Ecto neural progenitor cell (in vitro differentiated cells): ENCODE measurements at places on chromosomes 11 and 22.

DNA sequence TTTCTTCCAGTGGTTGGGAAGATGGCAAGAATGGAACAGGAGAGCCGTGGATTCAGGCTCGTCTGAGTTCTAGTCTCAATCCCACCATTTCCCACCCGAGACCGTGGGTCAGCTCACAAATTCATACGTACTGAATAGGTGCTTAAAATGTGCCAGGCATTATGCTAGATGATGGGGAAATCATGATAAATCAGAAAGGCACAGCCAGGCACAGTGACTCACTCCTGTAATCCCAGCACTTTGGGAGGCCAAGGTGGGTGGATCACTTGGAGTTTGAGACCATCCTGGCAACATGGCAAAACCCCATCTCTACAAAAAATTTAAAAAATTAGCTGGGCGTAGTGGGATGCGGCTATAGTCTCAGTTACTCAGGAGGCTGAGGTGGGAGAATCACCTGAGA lies 7.1 kb downstream of the TRIOBP start:
- DNase-seq, result no peak

- DNase-seq, result no peak
Measured at GRCh38 chr22:20847318-20847822, 11.2 kb downstream of the PI4KA start.

- no peak for DNase-seq
Measured at GRCh38 chr11:64058494-64058893, 22.8 kb downstream of the FLRT1 start.

GRCh38 chr11:101914341-101914737 lies 471 bp upstream of the CEP126 start:
- DNase-seq, result no peak

DNA sequence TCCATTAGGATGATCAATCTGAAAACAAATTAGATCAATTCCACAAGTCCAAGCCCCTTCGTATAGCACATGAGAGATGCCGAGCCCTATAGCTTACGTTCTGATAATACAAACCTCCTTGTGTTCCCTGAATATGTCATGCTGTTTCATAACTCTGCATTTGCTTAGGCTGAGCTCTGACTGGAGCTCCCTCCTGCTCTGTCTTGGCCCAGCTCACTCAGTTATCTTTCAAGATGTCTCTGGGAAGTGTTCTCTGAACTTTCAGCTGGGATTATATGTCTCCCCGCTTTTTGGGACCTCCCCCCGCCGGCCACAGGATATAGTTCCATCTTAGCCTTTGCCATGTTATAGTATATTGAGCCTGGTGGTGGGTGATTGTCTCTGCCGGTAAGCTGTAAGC lies 44.0 kb downstream of the FDX1 start:
- DNase-seq, result no peak
